ENCODE measurements at places on chromosomes 7 and 10.

- no peak for DNase-seq
Observed at GRCh38 chr7:134301592-134301991, 15.1 kb downstream of the SLC35B4 start.

- DNase-seq: no peak
Observed at GRCh38 chr10:52229291-52229931, 84.7 kb upstream of the DKK1 start.

GRCh38 chr7:7428806-7429205 lies 106.9 kb downstream of the COL28A1 start:
- no peak for DNase-seq

DNA sequence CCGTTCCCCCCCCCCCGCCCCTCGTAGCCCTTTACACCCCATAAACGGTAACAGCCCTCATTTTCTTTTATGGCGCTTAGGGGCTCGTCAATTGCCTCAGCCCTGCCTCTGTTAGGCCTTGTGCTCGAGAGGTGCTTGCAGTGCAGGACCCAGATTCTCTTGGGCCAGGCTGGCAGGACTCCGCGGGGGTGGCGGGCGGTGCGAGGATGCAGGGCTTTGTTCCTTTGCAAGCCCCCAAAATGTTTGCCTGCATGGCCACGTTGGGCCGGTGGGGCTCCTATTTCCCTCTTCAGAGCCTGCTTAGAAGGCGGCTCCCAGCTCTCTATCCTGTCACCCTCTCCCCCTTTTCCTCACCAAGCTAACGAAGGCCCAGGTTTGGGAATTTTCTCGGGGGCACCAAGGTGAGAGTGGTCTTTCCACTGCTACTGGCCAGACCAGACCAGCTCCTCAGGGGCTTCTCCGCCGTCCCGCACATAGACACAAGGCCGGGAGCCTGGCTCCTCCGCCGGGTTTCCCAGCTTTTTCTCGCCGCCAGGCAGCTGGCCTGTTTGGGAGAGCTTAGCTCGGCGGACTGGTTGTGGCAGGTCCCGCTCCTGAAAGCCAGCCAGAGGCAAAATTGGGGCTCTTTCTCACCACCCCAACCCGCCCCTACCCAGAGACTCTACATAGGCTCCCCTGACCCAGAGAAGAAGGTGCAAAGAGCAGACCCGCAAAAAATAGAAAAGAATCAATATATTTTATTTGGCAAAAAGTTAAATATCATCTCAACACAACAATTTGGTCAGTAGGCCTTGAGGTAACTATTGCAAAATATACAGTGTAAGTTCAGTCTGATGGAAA lies 3.4 kb downstream of the HOXA9 start:
- DNase-seq: no peak

DNA sequence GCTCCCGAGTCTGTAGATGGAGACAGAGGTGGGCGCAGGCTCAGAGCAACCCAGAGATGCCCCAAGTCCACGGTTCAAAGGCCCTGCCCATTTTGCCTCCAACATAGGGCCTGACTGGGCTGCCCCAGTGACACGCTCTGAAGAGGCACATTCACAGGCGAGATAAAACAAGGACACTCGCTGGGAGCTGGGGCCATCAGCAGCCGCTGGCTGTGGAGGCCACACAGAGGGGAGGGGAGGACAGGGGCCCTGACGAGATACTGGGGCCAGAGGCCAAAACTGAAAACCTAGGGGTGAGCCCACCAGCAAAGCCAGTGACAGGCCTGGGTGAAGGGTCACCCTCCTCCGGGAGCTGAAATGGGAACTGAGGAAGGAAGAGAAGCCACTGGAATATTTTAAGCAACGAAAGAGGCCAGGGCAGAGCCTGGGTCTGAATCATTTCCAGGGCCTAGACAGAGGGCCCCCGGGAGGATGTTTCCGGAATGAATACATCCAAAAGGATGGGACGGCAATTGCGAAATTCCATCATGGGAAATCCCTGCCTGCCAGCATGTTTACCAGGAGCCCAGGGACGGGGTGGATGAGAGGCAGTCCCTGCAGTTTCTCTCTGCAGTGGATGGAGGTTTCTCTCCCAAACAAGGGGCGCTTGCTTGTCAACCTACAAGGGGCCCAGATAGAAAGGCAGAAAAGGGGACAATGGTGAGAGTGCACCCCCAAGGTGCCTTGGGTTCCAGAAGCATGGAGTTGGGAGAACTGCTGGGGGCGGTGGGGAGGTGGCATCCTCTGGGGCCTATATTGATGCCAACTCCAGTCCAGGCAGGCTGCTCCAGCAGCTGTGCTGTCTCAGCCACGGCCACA lies 29.0 kb upstream of the HSPA12A start:
- no peak for DNase-seq

- no peak for DNase-seq
Observed at GRCh38 chr10:6847561-6847960, 267.5 kb upstream of the PRKCQ start.

DNA sequence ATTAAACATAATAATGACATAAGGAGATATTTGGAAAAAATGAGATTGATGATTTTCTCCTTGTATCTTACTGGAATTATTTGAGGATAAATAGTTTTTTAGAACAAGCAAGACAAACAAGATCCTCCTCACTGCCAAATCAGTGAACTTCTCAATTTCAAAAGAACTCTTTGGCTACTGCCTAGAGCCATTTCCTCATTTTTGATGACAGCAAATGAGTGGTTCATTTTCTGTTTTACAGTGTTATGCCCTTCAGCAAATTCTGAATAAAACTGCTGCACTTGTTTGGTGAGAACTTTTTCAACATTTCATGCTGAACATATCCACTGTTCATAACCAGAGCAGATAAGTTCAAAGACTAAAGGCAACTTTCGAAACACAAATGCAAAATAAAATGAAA lies 42.5 kb upstream of the AHR start:
- no peak for DNase-seq

DNA sequence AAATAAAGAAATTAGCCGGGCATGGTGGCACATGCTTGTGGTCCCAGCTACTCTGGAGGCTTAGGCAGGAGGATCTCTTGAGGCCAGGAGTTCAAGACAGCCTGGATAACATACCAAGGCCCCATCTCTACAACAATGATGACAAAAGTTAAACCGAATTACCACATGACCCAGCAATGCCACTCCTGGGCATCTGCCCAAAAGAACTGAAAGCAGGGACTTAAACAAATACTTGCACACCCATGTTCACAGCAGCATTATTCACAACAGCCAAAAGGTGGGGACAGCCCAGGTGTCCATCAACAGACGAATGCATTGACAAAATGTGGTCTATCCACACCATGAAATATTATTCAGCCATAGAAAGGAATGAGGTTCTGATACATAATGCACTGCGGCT lies 83.9 kb downstream of the HIP1 start:
- DNase-seq: no peak

GRCh38 chr10:3761021-3761686 lies 23.9 kb downstream of the KLF6 start:
- no peak for DNase-seq

- no peak for DNase-seq
Observed at GRCh38 chr10:43262397-43262901, 4.4 kb downstream of the RASGEF1A start.

DNA sequence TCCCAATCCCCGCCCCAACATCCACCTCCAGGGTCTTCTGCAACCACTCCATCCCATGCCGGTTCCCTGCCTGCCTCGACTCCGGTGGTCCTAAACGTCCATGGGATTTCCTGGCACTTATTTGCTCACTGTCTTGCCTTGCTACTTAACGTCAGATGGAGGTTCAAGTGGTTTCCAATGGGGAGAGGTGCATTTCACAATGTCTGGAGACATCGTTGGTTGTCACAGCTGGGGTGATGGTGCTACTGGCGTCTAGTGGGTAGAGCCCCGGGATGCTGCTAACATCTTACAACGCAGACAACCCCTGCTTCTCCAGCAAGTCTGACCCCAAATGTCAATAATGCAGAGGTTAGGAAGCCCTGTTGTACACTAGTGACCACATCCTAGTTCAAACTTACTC lies 82.9 kb upstream of the ANLN start:
- DNase-seq: no peak

GRCh38 chr10:73493781-73494180 lies 2.0 kb downstream of the PPP3CB start:
- no peak for DNase-seq

DNA sequence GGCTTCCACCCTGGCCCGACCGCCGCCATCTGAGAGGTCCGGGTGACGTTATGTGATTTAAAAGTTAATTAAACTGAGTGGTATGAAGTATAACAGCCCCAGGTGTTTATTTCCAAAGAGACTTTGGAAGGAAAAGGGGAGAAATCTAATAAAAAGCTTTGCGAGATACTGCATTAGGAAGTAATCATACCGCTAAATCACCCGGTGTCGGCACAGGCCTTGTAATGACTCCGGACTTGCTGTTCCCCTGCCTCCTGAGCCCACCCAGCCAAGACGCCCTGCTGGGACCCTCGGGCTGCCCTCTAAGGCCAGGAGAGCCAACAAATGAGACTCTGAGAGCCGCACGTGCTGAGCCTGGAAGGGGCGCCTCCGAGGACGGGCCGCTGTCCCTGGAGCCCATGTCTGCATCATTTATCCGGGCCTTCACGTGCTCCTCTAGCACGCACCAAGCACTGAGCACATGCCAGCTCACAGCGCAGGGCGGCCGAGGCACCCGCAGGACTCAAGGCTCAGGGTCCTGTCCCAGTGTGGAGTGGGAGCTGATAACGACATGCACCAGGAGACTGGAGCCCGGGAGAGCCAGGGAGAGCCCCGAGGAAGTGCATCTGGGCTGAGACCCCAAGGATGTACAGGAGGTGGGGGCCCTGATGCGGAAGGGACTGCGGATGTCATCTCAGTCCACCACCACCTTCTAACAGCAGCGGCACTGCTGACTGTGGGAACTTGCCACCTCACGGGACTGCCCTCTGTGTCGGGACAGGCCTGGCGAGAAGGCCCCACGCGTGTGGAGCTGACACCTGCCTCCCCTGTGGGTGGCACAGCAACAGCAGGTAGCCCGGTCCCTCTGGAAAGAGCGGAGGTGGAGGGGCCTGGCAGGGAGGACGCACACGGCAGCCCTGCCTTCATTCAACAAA lies 182.7 kb downstream of the ELFN1 start:
- no peak for DNase-seq

- DNase-seq: no peak
Observed at GRCh38 chr10:77511498-77512218, 126.0 kb downstream of the KCNMA1 start.
